Right kidney (tissue), 9 donors: ENCODE measurements at places on chromosomes 4 and X.

GRCh38 chr4:98558471-98559169, 99.8 kb downstream of the TSPAN5 start:
- DNase-seq = no peak

GRCh38 chrX:17685026-17685425, 52.3 kb upstream of the SCML1 start:
- no peak for DNase-seq

DNA sequence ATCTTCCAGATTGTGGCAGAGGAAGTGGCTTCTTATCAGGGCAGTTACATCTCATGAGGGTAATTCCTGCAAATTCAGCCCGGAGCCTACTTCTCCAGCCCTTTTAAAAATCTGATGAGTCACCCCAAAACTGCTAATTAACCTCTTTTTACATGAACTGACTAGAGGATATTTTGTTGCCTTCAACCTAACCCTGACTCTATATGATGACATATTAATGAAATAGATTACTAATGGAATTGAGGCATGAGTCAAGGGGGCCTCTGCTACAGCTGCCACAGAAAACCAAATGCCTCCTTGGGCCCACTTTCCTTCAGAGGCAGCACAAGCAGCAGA, 72.5 kb downstream of the QRFPR start:
- DNase-seq = no peak

DNA sequence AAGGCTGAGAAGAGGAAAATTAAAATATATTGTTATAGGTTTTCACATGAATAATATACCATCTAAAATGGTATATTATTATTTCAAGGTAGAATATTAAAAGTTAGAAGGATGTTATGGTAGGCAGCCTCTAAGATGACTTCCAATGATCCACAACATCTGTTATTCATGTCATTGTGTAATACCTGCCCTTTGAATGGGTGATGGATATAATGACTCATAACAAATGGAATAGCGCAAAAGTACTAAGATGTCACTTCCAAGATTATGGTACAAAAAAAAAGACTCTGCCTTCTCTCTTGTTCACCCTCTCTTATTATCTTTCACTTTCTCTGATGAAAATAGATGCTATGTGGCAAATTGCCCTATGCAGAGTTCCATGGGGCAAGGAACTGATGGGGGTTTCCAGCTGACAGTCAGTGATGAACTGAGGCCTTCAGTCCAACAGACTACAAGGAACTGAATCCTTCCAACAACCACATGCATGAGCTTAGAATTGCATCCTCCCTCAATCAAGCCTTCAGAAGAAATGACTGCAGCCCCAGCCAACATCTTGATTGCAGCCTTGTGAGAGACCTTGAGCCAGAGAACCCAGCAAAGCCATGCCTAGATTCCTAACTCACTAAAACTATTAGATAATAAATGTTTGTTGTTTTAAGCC, 57.7 kb downstream of the HS6ST2 start:
- no peak for DNase-seq

DNA sequence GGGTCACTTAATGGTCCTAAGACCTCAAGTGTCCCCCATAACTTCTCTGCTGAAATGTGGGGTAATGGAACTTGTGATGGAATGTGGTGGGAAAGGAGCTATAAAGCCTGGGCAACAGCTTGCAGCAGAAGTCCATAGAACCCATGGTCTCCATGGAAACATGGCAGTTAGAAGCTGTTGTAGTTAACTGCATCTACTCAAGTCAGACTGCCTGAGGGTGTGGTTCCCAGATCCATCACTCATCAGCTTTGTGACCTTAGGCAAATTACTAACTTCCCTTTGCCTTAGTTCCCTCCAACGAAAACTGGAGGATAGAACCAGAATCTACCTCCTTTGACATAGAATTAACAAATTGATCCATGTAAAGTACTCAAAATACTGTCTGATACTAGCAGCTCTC, 113.0 kb downstream of the SPATA18 start:
- no peak for DNase-seq

- no peak for DNase-seq
These were observed 139.9 kb downstream of the AFAP1 start for GRCh38 chr4:7799736-7800135.

DNA sequence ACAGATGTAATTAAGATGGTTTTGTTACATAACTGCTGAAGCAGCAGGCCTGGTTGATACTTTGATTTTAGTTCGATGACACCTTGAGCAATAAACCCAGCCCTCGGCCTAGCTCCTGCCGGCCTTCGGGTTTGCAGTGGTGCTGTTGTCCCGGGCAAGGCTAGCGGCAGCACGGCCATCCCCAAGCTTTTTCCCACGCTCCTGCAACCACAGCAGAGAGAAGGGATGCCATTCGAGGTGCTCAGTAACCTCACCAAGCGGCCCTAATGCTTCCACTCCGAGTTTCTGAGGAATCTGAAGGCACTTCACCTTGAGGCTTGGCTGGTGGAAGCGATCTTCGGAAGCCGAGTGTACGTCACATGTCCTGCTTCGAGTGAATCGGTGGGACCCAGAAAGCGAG, 182.1 kb downstream of the NAF1 start:
- no peak for DNase-seq

DNA sequence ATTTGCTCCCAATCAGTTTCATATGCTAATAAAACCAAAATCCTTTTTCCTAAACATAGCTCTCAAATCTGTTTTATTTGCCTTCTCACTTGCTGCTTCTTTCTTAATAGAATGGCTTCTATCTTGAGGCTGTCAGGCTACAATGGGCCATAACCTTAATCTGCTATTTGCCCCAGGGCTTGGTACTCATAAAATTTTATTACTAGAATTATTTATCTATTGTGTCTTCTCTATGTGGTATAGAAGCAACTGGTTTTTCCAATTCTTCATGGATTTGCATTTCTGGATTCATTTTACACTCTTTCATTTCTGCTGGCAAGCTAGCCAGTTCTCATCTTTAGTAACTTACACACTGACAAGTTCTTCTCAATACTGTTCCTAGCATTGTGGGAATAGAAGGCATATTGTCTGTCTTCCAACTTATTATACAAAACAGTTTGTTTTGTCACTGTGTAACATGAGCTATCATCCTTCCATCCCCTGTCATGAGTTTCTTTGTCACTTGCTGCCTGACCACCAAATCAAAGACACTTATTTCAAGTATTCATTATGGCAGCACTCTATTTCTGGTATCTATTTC, 96.6 kb upstream of the KCNIP4 start:
- no peak for DNase-seq

- no peak for DNase-seq
These were observed 9.3 kb downstream of the SPATA4 start for GRCh38 chr4:176186067-176186466.

- no peak for DNase-seq
These were observed 73.2 kb downstream of the MTNR1A start for GRCh38 chr4:186481998-186482790.

DNA sequence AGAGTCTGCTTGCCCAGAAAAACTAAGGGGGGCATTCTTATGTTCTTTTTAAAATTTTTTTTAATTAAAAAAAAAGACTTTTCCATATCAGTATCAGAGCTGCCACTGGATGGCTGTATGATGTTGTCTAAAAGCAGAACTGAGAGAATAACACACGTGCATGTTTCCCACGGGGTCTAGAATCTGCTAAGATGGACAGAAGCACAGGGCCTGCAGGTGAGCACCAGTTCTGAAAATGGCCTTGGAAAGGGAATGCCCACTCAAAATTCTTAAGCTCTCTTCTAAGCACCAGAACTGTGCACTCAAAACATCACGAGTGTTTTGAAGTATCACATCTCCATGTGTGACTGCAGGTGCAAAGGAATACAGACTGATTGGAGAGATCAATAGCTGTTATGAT, 61.1 kb downstream of the ARAP2 start:
- DNase-seq = no peak

DNA sequence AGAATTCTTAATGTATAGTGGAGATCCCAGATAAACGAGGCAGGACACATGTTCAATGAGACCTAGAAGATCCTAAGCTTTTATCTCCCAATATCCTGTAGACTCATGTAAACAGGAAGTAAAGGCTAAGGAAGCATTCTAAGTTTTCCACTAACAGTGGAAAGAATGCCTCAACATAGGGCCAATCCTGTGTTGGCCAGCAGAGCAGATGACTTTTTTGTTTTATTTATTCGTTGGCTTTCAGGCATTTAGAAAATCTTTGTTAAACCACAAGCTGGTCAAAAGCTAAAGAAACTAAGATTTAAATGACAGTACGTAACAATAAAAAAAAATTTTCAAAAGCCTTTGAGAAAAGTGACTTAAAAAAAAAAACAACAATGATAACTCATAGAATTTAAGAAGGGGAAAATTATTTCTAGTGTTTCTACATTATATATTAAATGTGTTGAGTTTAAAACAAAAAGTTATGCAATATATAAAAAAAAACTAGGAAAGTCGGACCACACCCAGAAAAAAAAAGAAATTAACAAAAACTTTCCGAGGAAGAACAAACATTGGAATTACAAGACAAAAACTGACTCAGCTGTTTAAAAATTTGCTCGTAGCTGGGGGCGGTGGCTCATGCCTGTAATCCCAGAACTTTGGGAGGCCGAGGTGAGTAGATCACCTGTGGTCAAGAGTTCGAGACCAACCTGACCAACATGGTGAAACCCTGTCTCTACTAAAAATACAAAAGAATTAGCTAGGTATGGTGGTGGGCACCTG, 759.3 kb downstream of the FSTL5 start:
- no peak for DNase-seq

- DNase-seq = no peak
These were observed 18.4 kb upstream of the COX18 start for GRCh38 chr4:73087871-73088270.

DNA sequence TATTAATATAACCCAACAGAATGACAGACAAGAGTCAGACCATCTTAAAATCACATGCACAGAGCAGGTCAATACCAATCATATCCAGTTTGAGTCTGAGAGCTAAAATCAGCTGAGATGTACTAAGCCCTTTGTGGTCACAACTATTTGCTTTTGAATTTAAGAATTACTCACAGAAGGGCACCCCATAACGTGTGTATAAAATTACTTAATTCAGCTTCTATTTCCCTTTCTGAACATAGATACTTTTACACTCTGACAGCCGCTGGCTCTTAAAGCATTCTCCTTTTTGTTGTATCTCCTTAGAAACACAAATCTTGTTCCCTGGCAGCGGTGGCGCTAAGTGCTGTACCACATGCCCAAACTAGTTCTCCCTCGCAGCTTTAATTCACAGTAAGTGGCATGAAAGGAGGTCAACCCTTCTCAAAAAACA, 14.8 kb upstream of the PPARGC1A start:
- no peak for DNase-seq

- DNase-seq = peak; percentile 66
These were observed 1.2 kb downstream of the MGST2 start for GRCh38 chr4:139666735-139667281.

DNA sequence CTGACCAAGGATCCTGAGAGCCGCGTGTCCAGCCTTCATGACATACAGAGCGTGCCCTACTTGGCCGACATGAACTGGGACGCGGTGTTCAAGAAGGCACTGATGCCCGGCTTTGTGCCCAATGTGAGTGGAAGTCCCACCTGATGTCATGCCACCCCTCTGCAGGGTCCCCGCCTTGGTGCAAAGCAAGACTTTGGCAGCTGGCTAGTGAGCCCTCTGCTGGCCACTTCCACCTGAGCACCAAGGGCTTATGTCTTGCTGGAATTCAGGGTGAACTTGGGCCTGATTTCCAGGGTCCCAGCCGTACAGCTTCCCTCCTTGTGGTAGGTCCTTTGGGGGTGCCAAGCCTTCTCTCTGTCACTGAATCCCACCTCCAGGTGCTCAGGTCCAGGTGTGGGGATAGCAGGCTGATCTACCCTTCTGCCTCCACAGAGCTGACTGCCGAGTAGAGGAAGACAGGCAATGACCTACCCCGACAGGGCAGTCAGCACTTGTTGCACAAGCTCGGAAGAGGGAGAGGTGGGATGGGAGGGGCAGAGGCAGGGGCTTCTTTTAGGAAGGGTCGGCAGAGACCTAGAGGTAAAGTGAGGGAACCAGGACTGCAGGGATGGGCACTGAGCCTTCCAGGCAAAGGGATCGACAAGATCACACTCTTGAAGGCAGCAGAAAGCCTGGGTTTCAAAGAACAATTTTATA, 248.1 kb downstream of the EVC2 start:
- no peak for DNase-seq

DNA sequence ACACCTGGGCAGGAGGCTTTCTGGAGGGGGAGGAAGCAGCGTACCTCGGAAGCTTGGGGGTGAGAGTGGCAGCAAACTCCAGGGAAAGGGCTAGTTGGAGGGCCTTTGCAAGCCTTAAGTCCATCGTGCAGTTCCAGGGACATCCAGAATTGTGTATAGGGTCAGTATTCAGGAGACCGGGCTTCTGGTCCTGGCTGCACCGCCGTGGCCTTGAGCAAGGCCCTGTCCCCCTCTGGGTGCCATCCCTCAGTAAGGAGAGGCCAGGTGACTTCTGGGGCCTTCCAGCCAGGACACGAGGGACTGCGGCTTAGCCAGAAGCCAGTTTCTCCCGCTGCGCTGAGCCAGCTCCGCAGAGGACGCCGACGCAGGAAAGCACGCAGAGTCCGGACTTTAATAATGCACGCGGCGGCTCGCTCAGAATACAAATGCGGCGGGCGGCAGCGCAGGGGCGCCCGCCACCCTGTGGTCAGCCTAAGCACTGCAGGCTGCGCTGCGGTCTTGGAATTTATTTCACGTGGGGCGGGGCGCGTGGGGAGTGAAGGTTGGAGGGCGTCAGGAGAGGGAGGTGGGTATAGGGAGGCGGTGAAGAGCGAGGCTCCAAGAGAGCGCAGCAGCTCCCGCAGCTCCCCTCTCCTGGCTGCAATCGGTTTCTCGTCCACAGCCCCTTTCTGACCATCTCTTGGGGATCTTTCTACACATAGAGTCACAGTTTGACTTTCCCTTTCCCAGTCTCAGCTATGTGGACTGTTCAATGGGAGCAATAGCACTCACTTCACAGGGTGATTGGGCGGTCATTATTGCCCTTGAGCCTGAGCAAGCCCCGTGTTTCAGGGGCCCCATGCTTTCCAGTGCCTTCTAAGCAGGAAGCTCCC, 94.1 kb upstream of the GPR50 start:
- DNase-seq = peak; percentile 69

GRCh38 chr4:114890773-114891172, 222.6 kb downstream of the NDST4 start:
- DNase-seq = no peak

DNA sequence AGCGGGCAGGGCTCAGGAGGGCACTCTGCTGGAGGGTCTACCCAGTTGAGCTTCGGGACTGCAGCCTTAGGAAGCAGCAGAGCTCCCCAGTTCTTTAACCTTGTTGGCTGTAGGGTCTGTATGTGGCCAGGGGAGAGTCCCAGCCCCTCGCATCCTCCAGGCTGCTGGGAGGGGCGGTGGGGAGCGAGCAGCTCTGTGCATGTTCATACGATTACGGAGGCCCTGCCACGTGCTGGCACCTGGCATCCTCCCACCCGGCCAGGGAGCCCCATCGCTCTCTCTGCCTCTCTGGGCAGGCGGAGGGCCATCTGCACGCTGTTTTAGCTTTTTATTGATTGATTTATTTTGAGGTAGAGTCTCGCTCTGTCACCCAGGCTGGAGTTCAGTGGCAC, 21.2 kb downstream of the NSG1 start:
- DNase-seq = no peak

DNA sequence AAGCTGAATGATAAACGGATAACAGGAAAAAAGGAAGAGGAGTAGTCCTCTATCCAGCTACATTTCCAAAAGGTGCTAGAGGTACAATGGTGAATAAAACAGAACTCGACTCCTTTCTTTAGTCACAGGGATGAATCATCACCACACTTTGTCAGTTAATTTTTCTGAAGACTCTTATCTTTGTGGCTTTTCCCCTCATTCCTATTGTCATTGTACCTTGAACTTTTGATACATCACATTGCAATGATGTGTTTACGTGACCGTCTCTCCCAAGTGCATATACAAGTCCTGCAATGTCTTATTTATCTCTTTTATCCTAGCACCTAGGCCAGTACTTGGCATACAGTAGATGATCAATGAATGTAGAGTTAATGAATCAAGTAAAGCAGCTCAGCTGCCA, 134.7 kb downstream of the LHFPL1 start:
- DNase-seq = no peak
